ENCODE measurements at places on chromosomes 11 and 22. TPM values are rescaled to one million over a fixed set of nuclear protein-coding genes. Genes with fewer than 3 reads are reported as not detected.

- DNase-seq = no peak
These were observed 22.7 kb downstream of the PTDSS2 start for GRCh38 chr11:472816-473215.

DNA sequence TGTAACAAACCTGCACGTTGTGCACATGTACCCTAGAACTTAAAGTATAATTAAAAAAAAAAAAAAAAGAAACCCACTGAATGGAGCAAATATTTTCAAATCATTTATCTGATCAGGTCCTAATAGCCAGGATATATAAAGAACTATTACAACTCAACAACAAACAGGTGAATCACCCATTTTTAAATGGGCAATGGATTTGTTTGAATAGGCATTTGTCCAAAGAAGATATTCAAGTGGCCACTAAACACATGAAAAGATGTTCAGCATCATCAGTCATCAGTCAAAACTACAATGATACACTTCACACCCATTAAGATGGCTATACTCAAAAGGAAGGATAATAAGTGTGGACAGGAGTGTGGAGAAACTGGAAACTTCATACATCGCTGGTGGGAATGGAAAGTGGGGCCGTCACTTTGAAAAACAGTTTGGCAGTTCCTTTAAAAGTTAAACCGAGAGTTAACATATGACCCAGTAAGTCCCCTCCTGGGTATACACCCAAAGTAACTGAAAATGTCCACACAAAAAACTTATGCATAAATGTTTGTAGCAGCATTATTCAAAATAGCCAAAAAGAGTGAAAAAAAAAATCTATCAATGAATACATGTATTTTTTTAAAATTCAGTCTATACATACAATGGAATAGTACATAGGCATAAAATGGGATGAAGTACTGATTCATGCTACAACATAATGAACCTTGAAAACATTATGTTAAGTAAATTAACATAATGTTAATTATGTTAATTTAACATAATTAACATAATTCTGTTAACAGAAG, 53.1 kb downstream of the ARRB1 start:
- no peak for DNase-seq

- no peak for DNase-seq
These were observed 33.1 kb upstream of the POLD3 start for GRCh38 chr11:74559110-74559933.

DNA sequence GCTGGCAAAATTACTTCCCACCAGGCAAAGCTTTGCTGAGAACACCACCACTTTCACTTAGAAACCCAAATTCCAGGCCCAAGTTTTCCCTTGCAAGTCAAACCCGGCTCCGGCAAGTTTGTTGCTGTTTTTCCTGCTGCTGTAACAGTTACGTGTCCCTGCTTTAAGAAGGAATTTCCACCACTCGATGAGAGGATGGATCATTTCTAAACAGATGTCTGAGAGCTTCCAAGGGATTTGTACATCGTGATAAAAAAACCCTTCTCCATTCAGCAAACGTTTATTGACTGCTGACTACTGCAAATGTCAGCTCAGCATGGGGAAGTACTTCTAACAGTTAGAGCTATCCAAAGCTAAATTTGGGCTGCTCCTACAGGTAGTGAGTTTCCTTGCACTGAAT, 19.7 kb downstream of the P2RX3 start:
- DNase-seq = no peak

- DNase-seq = no peak
These were observed 51.2 kb downstream of the KCNJ4 start for GRCh38 chr22:38403812-38404211.

DNA sequence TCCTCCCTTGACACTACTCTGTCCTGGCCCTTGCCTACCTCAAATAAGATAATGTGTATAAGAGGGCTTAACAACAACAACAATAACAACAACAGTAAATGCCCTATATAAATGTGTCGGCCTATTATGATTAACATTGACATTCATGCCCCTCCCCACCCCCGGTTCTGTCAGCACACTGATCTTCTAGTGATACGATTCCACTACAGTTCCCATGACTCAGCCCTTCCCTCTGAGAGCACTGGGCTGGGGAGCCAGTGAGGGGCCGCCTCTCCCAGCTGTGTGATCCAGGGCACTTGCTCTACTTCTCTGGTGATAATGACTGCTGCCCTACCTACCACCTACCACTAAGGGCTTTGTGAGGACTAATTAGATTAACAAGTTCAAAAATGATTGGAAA, 92.2 kb upstream of the PHOX2A start:
- no peak for DNase-seq

DNA sequence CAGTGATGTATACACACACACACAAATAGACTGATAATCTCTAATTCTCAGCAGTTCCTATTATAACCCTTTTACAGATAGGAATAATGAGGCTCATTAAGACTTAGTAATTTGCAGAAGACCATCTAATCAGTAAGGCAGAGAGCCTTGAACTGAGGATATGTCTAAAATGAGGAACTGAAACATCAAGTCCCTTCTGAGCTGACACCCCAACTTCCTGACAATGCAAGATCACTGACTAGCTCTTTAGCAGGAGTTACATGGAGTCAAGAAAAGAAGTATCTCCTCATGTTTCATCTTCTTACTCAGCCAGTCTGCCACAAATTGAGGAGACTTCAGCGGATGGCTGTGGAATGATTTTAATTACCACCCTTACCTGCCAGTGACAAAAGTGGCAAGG, 193.0 kb downstream of the MSANTD4 start:
- DNase-seq = no peak

MS4A12 gene
- total RNA-seq = not detected
